ENCODE measurements at places on chromosomes 16 and 17. TPM values are rescaled to one million over a fixed set of nuclear protein-coding genes. Genes with fewer than 3 reads are reported as not detected.

DNA sequence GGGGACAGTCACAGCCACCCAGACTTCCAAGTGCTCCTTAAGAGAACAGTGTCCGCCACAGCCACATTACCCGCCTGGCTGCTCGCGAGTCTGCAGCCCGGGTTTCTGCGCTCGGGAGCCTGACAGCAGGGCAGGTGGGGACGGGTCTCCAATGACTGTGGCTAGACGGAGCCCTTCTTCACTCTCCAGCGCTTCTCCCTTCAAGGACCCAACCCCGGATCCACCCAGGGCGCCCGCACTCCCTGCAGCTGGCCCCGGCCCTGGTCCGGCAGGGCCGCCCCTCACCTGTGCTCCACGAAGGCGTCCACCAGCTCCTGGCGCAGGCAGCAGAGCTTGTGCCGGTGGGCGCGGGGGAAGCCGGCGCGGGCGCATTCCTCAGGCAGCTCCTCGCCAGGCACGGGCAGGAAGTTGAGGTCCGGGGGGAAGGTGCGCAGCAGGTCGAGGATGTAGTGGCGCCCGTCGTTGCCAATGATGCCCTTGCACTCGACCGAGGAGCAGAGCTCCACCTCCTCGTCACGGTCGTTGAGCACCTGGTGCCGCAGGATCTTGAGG, 13.9 kb downstream of the CLUH start:
- DNase-seq: peak; percentile 11

DNA sequence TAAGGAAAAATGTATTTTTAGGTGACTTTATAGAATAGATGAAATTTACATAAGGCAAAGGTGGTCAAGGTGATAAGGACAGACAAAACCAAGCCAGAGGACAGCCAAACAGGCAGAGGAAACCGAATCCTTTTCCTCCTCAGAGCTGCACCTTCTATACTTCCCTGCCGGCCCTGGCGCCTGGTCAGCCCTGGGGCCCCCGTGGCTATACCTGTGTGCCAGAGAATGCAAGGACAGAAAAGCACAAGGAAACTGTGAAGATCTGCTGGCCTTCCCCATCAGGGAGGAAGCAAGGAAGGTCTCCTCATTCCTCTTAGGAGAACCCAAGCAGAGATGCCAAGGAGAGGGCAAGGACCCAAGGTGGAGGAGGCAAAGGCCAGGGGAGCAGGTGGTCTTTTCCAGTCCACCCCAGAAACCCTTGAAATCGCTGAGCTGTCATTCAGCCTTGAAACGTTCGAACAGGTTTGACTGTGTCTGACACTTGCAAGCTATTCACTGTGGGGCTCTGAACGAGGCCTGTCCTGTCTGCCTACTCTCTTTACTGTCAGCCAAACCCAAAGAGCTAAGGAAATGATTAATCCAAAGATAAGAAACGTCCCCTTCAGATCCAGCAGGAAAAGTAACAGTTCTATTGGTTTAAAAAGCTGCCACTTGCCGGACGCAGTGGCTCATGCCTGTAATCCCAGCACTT, 114.4 kb downstream of the XYLT1 start:
- DNase-seq: no peak

DNA sequence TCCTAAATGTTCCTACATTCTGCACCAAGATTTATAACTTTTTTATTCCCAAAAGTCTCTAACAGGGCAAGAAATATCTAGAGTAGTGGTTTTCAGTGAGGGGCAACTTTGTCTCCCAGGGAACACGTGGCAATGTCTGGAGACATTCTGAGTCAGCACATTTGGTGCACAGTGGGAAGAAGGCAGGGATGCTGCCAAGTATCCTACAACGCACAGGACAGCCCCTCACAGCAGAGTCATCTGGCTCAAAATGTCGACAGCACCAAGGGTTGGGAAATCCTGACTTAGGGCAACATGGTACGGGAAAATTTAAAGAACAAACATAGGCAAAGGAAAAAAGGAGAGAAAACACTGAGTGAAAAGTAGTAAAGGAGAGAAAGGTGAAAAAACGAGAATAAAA, 61.8 kb downstream of the SMG6 start:
- DNase-seq: peak; percentile 56

DNA sequence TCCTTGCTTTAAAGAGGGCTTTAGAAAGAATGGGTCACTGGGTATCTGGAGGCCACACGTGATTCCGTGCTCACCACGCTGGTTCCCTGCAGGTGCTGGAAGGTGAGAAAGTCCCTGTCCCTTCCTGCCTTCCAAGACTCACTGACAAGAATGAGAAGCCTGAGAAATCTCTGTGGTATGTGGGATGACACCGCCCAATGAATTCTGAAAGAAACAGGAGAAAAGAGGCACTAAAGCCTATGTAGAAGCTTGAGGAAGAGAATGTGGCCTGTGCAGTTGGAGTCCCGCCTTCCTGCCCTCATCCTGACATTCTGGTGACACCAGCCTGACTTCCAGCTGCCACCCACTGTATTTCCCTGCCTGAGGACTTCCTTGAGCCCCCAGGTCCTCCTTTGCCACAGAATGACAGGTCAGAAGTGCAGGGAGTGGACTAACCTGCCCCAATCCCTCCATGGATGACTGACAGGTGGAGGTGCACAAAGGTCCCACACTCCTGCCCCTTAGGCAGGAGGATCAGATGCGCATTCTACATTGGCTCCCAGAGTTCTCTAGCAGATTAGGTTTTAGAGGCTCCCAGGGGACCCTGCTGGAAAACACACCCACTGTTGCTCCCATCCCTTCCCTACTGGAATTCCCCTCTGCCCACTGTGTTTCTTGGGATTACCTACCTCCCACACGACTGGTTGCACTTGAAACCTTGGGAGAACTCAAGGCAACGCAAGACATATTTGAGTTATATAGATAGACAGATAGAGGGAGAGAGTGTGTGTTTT, 38.6 kb upstream of the TENT4B start:
- DNase-seq: no peak

DNA sequence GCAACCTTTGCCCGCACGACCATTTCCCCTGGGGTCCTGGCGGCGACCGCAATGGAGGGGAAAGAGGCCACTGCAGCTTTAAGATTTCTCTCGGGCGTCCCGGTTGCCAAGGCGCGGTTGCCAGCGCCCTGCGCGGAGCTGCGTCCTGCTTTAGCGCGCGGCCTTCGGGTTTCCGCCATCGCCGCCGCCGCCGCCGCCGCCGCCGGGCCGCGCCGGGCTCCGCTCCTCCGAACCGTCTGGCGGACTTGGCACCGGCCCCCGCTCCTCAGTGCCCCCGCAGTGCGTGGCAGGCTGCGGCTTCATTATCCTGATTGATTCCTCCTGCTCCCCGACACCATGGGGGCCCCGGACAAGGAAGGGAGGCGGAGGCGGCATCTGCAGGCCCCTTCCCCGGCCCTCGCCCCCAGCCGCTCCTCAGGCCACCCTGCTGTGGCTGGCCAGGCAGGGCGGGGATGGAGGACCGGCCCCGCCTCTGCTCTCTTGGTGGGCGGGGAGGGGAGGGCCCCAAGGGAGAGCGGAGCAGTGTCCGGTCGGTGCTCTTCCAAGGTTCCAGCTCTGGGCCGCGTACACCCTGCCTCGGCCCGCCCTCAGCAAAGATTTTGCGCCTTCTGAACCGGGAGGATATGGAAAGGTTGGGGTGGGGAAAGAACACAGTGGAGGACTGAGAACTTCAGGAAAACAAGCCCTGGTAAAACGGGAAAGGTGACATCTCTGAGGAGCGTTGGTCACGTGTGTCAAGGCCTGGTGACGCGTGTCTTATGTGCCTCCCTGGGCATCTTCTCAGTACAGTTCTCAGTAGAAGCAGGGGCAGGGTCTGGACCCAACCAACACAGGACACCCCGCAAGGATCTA, 34.0 kb downstream of the NEUROD2 start:
- DNase-seq: peak; percentile 42

The C1QTNF8 gene
- not detected for total RNA-seq

The AOC3 gene
- total RNA-seq: 12.0 TPM

The WNT9B gene
- not detected for total RNA-seq
